ENCODE measurements at places on chromosomes 7 and 10.
A peak's percentile ranks its signal among the peaks of the same experiment; 100 is the strongest.

DNA sequence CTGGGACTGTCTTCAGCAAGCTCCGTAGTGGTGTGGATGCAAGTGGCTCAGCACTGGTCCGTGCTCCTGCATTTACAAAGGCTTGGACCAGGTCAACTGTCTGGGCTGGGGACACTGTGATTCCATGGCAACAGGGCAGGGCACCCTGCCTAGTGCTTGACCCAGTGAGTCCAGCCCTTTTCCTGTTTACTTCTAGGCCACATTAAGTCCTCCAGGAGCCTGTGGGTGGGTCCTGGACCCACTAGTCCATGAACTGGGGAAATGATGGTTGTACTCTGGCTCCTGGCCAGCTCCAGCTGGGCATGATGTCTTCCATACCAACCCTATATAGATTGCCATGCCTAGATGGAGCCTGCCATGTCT is 152.0 kb downstream of the RPS24 start:
- no peak for DNase-seq

- DNase-seq = no peak
These were observed 411.5 kb downstream of the GALNT17 start for GRCh38 chr7:71543396-71543795.

- DNase-seq = no peak
These were observed 16.3 kb upstream of the SLC29A4 start for GRCh38 chr7:5266191-5267028.

GRCh38 chr7:3780525-3780924 is 479.5 kb downstream of the SDK1 start:
- no peak for DNase-seq

GRCh38 chr7:77529279-77529678 is 7.8 kb upstream of the PTPN12 start:
- no peak for DNase-seq

DNA sequence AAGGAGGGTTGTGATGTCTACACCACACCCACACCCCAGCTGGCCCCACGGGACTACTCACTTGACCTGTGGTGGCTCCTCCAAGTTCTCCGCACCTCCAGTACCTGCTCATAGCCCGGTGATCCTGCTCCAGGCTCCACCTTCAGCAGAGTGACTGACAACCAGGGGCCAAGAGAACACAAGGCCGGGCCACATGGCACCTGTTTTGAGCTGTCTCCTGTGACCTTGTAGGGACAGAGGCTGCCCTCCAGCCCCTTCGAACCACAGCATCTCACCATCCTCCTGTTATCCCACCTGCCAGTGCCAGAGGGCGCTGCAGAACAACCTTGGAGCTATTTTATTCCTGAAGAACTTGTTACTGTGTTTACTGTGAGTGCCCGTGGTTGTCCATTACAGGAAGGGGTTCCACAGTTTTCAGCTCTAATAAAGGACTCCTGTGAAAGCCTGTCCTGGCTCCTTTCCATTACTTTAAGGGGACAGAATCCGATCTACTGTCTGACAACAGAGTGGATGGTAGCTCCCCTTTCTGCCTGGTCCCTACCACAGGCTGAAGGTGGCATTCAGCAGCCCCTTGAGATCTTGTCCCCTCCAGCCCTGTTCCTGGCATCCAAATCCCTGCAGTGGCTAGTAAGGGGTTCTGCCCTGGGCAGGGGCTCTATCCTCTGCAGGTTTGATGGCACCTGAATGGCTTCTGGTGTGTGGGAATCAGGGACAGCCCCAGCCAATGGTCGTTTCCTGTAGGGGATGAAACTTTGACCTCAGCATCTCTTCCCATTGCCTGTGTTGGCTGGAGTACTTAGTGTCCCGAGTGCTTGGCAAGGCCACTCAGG is 50.8 kb downstream of the C10orf120 start:
- DNase-seq = peak; percentile 64

- DNase-seq = no peak
These were observed 194.2 kb downstream of the SLC25A13 start for GRCh38 chr7:96127746-96128145.

- DNase-seq = no peak
These were observed 16.0 kb downstream of the GRIFIN start for GRCh38 chr7:2460188-2460587.

GRCh38 chr7:134514663-134515062 is 12.7 kb upstream of the AKR1B10 start:
- no peak for DNase-seq

DNA sequence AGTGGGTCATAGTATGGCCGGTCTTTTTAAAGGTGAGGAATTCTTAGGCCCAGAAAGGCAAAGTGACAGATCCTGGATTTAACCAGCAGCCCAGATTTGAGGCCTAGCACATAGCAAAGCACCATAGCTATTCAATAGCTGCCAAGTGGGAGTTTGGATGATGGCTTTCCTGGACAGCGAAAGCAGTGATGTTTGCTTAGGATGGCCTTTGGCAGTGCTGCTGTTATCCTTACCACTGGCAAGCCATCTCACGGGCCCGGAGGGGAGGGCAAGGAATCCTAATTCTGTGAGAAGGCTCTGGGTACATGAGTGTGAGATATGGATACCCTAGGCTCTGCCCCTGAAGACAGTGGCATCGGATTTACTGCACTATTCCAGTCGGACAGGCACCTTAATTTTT is 50.4 kb downstream of the TCF7L2 start:
- no peak for DNase-seq

- DNase-seq = no peak
These were observed 8.7 kb upstream of the OPALIN start for GRCh38 chr10:96367470-96367869.

- no peak for DNase-seq
These were observed 5.0 kb downstream of the NUP205 start for GRCh38 chr7:135562720-135563119.

- no peak for DNase-seq
These were observed 557.4 kb upstream of the VSTM2A start for GRCh38 chr7:53984776-53985175.

- no peak for DNase-seq
These were observed 21.5 kb downstream of the RBM33 start for GRCh38 chr7:155665957-155666287.

GRCh38 chr10:2111965-2112364 is 374.6 kb upstream of the ADARB2 start:
- DNase-seq = peak; percentile 61
